K562 (cell line): ENCODE measurements at places on chromosomes 11 and 22. TPM values are rescaled to one million over a fixed set of nuclear protein-coding genes. Genes with fewer than 3 reads are reported as not detected.

Gene FOLR3
- not detected in 2 replicates for polyA plus RNA-seq

Gene PATE2
- 0.05 TPM in 1 of 2 replicates, not detected in the other for polyA plus RNA-seq

Gene PRR33
- not detected in 2 replicates for polyA plus RNA-seq

Gene CHADL
- not detected in 2 replicates for polyA plus RNA-seq

Gene MMP27
- not detected in 2 replicates for polyA plus RNA-seq

Gene CD6
- polyA plus RNA-seq, result not detected in 2 replicates

Gene DNAJB7
- not detected in 2 replicates for polyA plus RNA-seq

Gene XKR3
- polyA plus RNA-seq, result 11.1 and 11.2 TPM in 2 replicates

Gene ZBTB16
- 0.29 TPM in 1 of 2 replicates, not detected in the other for polyA plus RNA-seq

Gene BAIAP2L2
- polyA plus RNA-seq, result 0.11 and 0.86 TPM in 2 replicates

Gene MMP12
- polyA plus RNA-seq, result not detected in 2 replicates

Gene TP53AIP1
- polyA plus RNA-seq, result not detected in 2 replicates

Gene TTC9C
- 32.8 and 44.6 TPM in 2 replicates for polyA plus RNA-seq

Gene LIN7C
- polyA plus RNA-seq, result 19.2 and 22.6 TPM in 2 replicates
